Trophoblast cell (in vitro differentiated cells and primary cell): ENCODE measurements at places on chromosomes 4 and X.

- no peak for DNase-seq
Observed at GRCh38 chr4:127449449-127449848, 183.3 kb upstream of the INTU start.

- no peak for DNase-seq
Observed at GRCh38 chr4:149835280-149835679, 19.6 kb upstream of the IQCM start.

DNA sequence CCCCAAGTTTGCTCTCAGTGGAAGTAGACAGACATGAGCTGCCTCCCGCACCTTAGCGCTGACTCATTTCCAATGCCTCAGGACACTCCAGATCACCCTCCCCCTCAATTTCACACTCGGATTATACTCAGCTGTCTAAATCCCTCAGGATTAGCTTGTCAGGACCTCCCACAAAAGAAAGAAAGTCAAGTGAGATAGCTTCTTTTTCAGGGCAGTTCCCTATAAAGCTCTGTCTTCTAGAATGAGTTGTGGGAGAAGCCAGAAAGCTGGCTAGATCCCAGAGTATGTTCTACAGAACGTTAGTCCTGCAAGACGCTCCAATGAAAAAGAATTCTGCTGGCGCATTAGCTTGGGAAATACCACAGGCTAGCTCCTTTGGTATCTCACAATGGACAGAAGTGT lies 51.2 kb upstream of the MTNR1A start:
- DNase-seq = peak; percentile 55

- no peak for DNase-seq
Observed at GRCh38 chrX:72123471-72124185, 8.1 kb downstream of the RTL5 start.

DNA sequence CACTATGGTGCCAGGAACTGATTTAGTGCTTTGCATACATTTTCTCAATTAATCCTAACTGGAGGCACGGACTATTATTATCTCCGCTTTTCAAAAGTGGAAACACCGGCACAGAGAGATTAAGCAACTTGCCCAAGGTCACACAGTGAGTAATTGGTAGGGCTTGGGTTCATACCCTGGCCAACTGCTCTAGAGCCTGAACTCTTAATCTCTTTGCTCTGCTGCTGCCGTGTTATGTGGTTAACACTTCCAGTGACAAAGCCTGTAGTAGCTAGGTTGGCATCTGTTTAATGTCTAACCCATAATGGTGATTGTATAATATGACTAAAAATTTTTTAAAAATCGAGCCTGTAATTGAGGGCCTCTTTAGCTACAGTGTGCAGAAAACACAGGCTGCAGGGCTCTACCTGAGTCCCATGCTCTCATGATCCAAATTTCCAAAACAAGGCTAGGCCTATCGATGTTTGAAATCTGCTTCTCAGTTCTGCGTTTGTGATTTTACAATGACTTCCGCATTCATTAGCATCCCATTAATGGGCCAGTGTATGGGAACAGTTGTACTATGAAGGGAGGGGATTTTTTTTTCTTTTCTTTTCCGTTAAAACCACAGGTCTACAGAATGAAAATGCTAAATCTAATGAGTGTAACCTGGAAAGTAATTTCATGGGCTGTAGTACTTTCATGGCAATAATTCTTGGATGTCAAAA lies 219.3 kb upstream of the JADE1 start:
- DNase-seq = no peak

DNA sequence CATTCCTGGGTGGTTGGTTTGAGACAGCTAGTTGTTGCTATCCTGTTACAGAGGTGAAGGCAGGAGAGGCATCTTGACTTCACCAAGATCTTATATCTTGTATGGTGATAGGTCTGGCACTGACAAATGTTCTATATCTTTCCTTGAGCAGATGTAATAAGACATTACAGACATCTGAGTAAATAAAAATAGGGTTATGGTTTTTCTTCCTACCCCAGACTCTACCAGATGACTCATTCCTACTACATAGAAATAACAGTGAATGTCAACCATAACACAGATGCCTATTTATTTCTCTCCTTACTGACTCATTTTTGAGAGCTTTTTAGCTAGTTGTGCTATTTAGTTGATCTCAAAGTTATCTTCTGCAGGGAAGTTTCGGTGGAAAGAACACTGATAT lies 21.9 kb downstream of the HNRNPH2 start:
- peak; percentile 20 for DNase-seq
